Hypothalamus (tissue), 51 donors: ENCODE measurements at places on chromosomes 1 and 21.

DNA sequence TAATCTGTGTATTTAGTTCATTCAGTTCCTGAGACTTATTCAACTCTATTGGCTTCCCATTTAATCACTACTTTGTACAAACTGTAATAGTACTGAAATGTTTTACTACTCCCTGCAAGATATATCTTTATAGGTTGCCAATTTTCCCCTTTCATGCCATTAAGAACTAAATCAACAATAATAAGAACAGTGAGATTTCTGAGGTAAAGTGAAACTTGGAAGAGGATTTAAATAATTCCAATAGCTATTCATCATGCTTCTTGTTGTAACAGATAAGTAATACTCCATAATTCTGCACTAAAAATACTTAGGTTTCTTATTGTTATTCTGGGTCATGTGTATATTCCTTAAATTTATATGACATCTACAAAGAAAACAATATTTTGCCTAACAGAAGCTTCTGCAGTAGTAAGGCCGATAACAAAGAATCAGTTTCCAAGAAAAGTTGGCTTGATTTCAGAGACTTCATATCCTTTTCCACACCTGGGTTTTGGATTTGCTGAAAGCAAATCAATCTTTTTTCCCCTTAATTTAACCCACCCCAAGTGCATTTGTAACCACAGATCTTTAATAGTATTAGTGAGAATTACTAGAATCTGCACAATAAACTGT is 258.3 kb downstream of the FAF1 start:
- DNase-seq: no peak

- DNase-seq: no peak
These were observed 15.9 kb upstream of the TINAGL1 start for GRCh38 chr1:31560394-31560793.

- DNase-seq: no peak
These were observed 15.7 kb downstream of the PTCH2 start for GRCh38 chr1:44827197-44828002.

- no peak for DNase-seq
These were observed 28.9 kb upstream of the H3-3A start for GRCh38 chr1:226033582-226033981.

DNA sequence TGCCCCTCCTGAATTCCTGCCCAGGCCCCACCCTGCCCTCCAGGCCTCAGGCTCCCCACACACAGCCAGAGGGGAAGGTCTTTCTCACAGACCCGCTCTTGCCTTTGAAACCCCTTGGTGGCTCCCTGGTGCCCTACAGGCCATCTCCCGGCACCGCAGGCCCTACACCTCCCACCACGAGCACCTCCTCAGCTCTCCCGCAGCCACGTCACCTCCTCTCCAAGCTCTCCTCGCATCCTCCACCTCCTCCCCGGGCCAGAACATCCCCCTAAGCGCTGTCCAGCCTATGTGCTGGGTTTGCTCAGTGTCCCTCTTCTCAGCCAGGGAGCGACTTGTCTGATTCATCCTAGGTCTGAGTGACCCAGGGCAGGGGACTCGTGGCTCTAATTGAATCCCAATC is 66.4 kb downstream of the DMRTB1 start:
- no peak for DNase-seq
